ENCODE measurements at places on chromosomes 12 and 14.
A peak's percentile ranks its signal among the peaks of the same experiment; 100 is the strongest.

DNA sequence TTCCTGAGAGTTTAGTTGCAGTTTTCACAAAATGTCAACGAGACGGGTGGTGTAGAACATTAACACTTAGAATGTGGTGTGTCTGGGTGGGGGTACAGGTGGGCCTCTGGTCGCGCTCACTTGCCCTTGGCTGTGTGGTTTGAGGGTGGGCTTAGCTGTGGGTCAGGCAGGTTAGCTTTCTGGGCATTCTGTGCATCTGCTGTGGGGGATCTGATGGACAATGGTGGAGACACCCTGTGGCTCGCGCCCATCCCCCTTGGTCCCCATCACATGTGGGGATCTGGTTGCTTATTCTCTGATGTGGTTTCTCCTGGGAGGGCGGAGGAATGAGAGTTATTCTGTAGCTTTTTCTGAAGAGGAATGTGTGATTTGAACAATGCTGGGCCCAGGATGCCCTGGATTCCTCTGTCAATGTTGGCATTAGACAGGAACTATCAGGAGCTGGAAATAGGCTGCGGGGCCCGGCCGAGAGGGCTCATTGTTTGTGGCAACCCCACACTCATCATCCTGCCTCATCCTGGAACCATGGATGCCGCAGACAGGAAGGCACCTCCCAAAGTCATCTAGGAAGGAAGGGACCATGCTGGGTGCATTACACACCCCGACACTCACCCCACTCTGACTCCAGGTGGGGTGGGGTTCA, 101.6 kb downstream of the TSPAN9 start:
- DNase-seq, result no peak

DNA sequence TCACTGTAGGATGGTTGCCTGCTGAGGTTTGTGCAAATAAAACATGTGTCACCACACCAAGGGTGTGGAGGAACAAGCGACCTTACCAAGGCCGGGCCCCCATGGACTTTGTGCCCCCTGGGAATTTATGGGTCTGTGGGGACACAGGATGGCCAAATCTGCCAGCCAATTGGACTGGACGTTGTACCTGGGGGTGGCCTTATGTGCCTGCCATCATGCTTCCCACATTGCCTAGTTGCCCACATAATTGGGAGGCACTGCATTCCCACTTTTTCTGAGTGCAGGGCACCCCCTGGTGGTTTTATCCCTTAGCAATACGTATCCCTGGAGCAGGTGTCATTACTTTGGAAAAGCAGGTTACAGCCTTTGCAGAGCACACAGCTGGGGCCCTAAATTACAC, 92.6 kb upstream of the TMPO start:
- no peak for DNase-seq

DNA sequence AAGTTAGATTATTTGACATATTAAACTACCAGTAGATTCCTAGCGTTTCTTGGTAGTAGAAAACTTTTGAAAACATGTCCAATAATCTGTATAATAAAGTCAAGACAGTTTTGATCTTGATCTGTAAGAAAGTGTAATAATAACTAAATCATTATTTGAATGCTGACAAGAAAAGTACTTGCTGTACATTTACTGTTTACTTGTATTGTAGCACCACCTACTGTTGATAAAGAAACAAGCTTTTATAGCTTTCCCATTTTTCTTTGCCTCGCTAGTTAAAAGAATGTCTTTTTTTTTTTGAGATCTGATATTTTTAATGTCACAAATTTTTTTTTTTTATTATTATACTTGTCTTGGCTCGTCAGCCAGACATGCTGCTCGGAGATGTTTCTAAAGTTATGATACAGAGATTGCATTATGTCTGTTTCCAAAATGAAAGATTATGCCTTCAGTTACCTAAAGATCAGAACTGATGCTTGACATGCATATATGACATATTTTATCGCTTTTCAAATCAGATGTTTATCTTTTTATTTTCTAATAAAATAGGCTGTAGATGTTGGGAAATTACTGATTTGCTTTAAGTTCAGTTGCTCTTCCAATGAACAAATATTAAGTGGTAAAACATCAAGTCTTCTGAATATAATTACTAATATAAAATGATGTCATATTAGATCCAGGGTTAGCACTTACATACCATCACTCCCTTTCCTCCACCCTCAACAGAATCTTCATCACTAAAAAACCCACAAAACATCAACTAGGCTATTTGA, 140.5 kb downstream of the AKAP6 start:
- no peak for DNase-seq

DNA sequence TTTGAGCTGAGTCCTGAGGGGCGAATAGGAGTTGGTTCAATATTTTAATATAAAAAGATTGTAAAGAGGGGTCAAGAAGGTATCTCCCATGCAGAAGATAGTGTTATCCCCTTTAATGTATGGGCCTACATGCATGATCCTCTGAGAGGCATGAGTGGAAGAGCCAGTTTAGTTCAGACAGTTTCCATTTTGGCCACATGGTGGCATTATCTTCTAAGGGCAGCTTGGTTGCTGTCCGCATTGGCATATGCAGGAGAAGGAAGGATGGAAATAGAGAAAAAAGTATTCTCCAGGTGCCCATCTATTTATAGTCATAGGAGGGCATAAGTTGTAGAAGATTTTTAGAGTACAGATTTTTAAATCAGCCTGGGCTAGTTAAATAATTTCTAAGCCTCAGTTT, 5.4 kb downstream of the SAMD4A start:
- DNase-seq, result peak; percentile 48

DNA sequence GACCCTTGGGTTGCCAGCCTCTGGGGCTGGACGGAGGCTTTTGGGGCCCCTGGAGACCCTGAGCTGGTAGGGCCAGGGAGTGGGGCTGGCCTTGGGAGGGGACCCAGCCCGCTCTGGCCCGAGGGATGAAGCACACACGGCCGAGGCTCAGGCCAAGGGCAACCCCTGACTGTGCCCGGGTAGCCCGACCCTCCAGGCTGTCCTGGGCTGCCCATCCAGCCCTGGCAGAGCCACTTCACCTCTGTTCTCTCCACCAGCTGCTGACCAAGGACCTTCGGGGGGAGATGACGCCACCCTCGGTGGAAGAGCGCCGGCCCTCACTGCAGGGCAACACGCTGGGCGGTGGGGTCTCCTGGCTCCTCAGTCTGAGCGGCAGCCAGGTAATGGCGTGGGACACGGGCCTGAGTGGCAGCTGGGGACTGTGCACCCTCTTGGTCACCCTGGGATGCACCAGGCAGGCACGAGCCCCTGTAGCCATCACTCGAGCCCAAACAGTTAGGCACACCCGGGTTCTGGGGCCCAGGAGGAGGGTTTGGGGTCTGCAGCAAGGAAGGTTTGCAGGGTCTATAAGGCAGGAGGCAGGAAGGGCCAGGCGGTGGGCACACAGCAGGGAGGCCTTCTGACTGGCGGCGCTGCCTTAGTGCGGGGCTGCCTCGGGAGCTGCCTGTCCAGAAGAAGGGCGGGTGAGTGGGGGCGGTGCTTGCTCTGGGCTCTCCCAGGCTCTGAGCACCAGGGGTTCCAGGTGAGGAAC, 19.7 kb downstream of the ASPG start:
- DNase-seq, result no peak

GRCh38 chr14:101965770-101966722, 1.7 kb downstream of the DYNC1H1 start:
- no peak for DNase-seq

GRCh38 chr12:1796515-1797010, 23.8 kb upstream of the LRTM2 start:
- peak; percentile 57 for DNase-seq

DNA sequence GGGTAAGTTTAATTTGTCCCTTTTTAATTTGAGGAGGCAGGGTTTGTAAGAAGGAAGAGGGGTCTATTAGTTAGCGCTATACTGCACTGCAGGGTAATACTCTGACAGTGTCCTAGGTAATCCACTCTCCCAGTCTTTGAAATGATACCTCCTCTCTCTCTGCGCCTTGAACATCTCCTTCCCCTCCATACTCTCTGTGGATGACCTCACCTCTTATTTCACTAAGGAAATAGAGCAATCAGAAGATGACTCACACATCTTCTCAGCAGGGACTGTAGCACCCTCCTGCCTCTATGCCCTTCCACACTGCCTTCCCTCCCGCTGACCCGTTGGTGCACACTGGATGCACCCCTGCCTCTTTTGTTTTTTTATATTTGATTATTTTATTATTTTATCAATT, 94.2 kb downstream of the GRIP1 start:
- no peak for DNase-seq

- DNase-seq, result no peak
These were observed 4.7 kb upstream of the ATP6V0A2 start for GRCh38 chr12:123707466-123707865.

- DNase-seq, result peak; percentile 77
These were observed 227.3 kb downstream of the KTN1 start for GRCh38 chr14:55807053-55807880.

DNA sequence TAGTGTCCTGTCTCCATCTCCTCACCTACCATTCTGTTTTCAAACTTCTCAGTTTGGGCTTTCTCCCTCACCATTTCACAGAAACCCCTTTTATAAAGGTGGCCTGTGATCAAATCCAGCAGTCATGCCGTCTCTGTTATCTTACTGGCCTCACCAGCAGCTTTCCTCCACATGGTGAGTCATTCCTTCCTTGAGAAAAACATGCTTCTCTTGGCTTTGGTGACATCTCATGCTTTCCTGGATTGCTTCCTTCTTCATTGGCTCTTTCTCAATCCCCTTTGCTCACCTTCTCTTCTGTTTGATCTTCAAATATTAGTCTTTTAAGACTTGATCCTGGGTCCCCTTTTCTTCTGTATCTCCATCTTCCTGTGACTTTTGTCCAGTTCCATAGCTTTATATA, 164.9 kb downstream of the ANO4 start:
- DNase-seq, result no peak

DNA sequence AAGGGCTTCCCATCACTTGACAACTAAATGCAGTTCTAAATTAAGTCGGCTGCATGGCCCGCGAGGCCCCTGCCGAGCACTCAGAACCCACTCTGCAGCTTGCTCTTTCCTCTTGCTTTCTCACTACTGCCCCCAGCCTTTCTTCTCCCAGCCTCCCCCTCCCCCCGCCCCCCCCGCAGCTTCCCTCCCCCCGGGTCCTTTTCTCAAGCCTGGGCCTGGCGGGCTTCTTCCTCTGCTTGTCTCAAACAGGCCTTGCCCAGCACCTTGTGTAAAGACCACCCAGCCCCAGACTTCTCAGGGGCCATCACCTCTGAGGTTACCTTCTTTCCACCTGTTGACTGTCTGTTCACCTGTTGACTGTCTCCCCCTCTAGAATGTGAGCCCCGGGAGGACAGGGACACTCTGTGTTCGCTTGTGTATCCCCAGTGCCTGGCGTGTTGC, 1.1 kb downstream of the CYP46A1 start:
- no peak for DNase-seq

DNA sequence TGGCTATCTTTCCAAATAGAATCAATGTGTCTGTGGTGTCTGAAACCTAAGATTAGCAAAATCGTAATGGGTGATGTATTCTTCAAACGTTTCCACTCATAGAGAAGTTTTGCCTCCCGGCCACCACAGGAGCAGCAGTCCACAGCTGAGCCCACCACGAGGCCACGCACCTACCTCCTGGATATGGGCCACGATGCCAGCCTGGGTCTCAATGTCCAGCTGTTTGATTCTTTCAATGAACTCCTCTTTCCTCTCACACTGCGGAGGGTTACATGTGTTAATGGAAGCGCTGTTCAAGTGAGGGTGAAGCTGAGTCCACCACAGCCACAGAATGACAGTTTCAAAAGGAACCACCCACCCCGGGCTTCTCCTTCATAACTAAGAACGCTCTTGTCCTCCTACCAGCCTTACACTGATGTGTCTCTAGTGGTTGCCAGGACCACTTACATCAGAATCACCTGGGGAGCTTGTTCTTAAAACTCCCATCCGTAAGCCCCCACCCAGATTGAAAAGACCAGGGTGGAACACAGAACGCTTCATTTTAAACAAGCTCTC, 75.3 kb downstream of the CCDC88C start:
- no peak for DNase-seq

GRCh38 chr12:116599285-116600136, 40.3 kb downstream of the MAP1LC3B2 start:
- DNase-seq, result peak; percentile 68

DNA sequence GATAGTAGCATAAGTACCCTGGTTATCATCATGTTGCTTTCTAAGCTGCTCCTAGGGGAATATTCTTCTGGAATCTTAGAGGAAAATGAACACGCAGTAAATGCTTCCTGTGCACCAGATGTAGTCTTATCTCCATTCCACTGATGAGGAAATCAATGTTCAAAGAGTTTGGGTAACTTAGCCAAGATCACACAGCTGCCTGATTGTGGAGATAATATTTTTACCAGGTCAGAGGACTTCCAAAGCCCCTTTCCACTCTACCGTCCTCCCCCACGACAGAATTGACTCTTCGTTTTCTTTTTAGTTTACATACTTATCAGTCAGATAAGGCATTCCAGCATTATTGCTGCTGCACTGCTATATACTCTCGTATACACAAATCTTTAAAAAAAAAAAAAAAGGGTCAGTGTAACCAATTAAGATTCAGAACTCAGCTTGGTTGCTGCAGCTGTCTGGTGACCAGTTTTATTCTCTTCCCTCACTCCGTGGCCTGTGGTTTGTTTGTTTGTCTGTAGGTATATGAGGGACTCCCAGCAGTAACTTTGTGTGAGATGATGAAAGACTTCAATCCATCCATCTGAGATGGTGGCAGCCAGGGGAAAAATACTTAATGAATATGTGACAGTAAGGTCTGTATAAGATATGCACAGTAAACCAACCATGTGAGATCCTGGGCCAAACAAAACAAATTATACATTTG, 110.5 kb downstream of the TGFB3 start:
- DNase-seq, result no peak

- no peak for DNase-seq
These were observed 737.6 kb downstream of the SLC16A7 start for GRCh38 chr12:60333461-60333860.

- DNase-seq, result no peak
These were observed 170.0 kb upstream of the VASH1 start for GRCh38 chr14:76591266-76591665.

DNA sequence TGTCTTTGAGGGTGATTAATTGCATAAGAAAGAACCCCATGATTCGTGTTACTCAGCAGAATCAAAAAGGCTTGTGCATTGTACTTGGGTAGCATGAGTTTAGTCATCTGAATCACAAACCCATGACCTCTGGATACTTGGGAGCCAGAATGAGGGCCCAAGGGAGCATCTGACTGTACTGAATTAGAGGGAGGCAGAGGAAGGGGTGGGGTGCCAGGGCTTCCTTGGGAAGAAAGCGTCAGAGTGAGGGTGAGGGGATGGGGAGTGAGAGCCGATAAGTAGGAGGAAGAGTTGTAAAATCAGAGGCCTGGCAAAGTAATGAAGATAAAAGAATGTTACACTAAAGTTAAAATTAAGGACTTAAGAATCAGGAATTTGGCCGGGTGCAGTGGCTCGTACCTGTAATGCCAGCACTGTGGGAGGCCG, 29.8 kb downstream of the GPRC5D start:
- no peak for DNase-seq

GRCh38 chr14:22099942-22100763, 426.5 kb upstream of the OR4E1 start:
- peak; percentile 78 for DNase-seq

GRCh38 chr12:104596134-104596799, 139.5 kb downstream of the CHST11 start:
- no peak for DNase-seq
